ENCODE measurements at places on chromosomes 2 and 18.

DNA sequence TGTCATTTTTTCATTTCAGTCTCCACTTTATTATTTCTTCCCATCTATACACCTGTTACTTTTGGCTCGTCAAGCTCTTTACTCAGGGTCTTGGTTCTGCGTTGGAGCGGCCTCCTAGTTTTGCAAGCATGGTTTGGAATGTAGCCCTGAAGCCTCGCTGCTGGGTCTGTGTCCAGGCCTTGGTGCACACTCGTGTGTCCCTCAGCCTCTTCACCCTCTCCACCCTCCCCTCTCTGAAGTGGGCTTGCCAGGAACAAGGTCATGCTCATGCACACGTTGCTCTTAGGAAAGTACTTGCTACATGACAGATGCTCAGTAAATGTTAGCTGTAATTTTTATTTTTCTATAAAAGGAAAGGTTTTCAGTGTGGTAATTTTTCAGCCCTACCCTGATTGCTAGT lies 147.0 kb downstream of the ATP9B start:
- H3K36me3 ChIP-seq = peaks cover 6% of the 10 kb centered on the region
- DNase-seq = no peak
- H3K4me1 ChIP-seq = no peaks in the 10 kb centered on the region
- no peaks in the 10 kb centered on the region for H3K27me3 ChIP-seq

GRCh38 chr2:141207036-141207385 lies 923.8 kb downstream of the LRP1B start:
- no peaks in the 10 kb centered on the region for H3K36me3 ChIP-seq
- no peak overlapping the region for H3K27ac ChIP-seq
- no peak overlapping the region for H3K4me3 ChIP-seq
- no peaks in the 10 kb centered on the region for H3K27me3 ChIP-seq

- peaks cover 2% of the 10 kb centered on the region for H3K4me1 ChIP-seq
- H3K4me3 ChIP-seq = no peak overlapping the region
- no peaks in the 10 kb centered on the region for H3K27me3 ChIP-seq
Measured at GRCh38 chr18:51133580-51134160, 63.8 kb downstream of the MEX3C start.

- H3K4me3 ChIP-seq = no peak overlapping the region
- peaks cover 30% of the 10 kb centered on the region for H3K4me1 ChIP-seq
- no peaks in the 10 kb centered on the region for H3K36me3 ChIP-seq
- no peak for DNase-seq
- no peaks in the 10 kb centered on the region for H3K27me3 ChIP-seq
- no peak overlapping the region for H3K27ac ChIP-seq
Measured at GRCh38 chr2:147488472-147488871, 356.4 kb upstream of the ACVR2A start.
